ENCODE measurements at places on chromosomes 3 and 15.

- no peak for DNase-seq
Measured at GRCh38 chr3:31093606-31094005, 199.1 kb upstream of the GADL1 start.

GRCh38 chr3:51944451-51945021 is 2.4 kb downstream of the PARP3 start:
- no peak for DNase-seq

DNA sequence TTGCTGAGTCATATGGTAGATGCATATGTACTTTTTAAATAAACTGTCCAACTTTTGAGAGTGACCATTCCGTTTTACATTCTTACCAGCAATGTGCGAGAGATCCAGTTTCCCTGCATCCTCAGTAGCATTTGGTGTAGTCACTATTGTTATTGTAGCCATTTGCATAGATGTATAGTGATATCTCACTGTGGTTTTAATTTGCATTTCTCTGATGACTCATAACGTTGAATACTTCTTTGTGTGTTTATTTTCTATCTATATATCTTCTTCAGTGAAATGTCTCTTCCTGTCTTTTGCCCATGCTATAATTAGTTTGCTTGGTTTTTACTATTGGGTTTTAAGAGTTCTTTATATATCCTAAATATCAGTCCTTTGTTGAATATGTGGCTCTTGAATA is 255.7 kb upstream of the GRM7 start:
- DNase-seq: no peak

- DNase-seq: no peak
Measured at GRCh38 chr3:11530153-11530721, 113.5 kb downstream of the VGLL4 start.

GRCh38 chr15:38674448-38674847 is 109.8 kb upstream of the RASGRP1 start:
- DNase-seq: no peak

DNA sequence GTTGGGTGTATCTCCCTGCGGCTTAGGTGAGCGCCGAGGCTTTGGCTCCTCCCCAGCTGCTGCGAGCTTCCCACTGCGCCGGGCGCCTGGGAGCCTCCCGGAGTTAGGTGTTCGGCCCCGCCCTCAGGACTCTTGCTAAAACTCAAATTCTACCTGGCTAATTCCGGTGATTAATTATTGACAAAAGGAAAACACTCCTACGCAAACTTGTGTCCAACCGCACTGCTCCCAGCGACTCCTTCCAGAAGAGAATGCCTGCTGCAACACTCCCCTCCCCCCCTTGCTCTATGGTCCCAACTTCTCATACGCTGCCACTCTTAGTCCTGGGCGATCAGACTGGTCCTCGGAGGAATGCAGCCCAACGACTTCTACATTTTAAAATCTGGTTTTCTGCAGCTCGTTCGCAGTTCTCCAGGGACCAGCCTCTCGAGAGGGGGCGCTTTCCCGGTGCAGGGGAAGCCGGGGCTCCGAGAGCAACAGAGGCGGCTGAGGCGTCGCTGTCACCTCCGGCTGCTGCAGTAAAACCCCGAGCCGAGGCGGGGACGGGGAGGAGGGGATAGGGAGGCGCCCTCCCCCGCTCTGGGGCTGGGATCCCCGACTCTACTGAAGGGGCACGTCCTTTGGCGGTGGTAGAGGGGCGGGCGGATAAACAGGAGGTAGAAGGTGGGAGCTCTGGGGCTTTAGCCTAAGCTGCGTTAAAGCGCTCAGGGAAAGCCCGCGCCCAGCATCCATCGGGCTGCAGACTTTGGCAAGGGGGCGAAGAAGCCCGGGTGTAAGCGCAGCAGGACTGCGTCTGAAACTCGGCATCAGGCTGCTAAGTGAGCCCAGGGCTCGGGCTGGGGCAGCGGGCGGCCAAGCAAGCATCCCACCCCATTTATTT is at the start of gene SPTSSB:
SPTSSB (minus strand) TSS at position 77 of the 880 bp plus-strand sequence. CDS start 25,194 bp downstream, outside the sequence.
- DNase-seq: no peak

- no peak for DNase-seq
Measured at GRCh38 chr3:188280627-188281026, 126.7 kb downstream of the LPP start.

- no peak for DNase-seq
Measured at GRCh38 chr15:96369825-96370621, 39.5 kb downstream of the NR2F2 start.

- DNase-seq: no peak
Measured at GRCh38 chr3:196093317-196094111, 11.6 kb upstream of the TFRC start.

GRCh38 chr15:66773129-66773873 is 71.3 kb downstream of the SMAD6 start:
- no peak for DNase-seq

DNA sequence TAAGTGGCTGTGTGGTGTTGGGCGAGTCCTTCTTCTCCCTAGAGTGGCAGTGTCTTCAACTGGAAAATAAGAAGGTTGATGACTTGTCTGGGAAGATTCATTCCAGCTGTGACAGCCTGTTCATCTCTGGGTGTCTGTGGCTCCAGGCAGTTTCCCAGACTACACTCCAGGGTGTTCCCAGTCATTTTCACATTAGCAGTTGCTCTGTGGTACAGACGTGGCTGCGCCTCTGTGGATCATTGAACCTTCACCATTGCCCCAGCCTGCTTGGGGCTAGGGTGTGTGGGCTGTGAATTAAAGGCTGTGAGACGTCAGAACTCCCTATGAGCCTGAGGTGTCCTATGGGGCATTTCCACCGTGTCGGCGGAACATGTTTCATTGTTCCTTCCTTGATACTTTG is 239.6 kb upstream of the NR2E3 start:
- DNase-seq: no peak
